ENCODE measurements at places on chromosomes 16 and 17. TPM values are rescaled to one million over a fixed set of nuclear protein-coding genes. Genes with fewer than 3 reads are reported as not detected.

Gene POLR3K
- total RNA-seq = 50.3 TPM

Gene PRPSAP2
- 49.2 TPM for total RNA-seq

Gene TMEM88
- 1.6 TPM for total RNA-seq

Gene SLC38A8
- total RNA-seq = not detected

Gene PRR35
- 0.10 TPM for total RNA-seq

Gene KIAA0513
- total RNA-seq = 10.4 TPM

Gene ENPP7
- not detected for total RNA-seq

Gene WRAP53
- total RNA-seq = 19.7 TPM

Gene CBFA2T3
- 0.51 TPM for total RNA-seq

Gene PLCD3
- 3.0 TPM for total RNA-seq

Gene KRTAP4-1
- total RNA-seq = not detected

Gene SHISA9
- not detected for total RNA-seq

Gene CCL1
- 22.4 TPM for total RNA-seq

Gene NTN3
- not detected for total RNA-seq

Gene CCDC182
- total RNA-seq = not detected

Gene SOST
- total RNA-seq = not detected

Gene NPW
- total RNA-seq = 0.37 TPM

Gene GLIS2
- total RNA-seq = 0.34 TPM
